Kidney (tissue), 22 donors: ENCODE measurements at places on chromosomes 7 and 10. TPM values are rescaled to one million over a fixed set of nuclear protein-coding genes. Genes with fewer than 3 reads are reported as not detected.

PLXDC2 gene
- total RNA-seq = 42.1 TPM

DNA sequence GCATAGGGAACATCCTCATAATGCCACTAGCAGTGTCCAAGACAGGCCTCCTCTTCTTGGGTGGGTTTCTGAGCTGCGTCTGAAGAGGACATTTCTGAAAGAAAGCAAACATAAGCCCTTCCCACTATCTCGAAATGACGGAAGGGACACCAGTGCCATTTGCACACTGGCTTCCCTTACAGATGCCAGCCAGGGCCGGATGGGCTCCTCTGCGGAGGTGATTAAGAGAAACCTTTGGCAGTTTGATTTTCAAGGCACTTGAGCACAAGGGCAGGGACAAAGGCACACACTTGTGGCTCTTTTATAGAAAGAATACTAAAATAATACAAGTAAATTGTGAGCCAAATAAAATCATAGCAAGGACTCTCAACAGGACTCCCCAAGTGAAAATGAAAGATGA is 106.6 kb upstream of the CELF2 start:
- no peak for DNase-seq

- DNase-seq = no peak
Measured at GRCh38 chr10:49187950-49188761, at the start of gene TMEM273. Gene TMEM273, minus strand, starts transcription at chr10:49188391. Its CDS starts 55 bp downstream, at chr10:49188336.

DNA sequence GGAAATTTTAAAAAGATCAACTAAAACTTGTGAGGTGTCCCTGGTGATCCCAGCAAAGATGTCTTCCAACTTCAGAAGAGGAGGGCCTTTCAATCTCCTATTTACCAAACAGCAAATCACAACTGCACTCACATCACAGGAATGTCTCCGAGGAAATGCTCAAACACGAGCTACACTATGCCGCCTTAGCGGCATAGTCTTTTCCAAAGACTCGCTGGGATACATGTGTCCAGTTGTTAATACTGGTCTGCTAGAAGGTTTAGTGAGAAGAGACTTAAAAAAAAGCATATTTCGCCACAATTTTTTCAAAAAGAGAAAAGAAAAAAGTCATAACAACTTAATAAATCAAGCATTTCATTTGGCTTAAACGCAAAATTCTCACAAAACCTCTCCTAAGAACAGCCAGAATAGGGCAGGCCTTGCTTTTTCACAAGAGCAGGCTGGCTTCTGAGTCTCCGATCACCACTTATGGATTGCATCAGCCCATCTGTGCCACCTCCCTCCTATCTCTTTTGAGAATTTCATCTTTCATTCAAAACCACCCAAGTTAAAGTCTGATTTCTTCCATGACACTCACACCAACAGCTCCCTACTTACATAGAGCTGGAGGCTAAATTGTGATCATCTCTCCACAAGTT is 66.1 kb downstream of the GNA12 start:
- DNase-seq = no peak
